ENCODE measurements at places on chromosomes 11 and 22. TPM values are rescaled to one million over a fixed set of nuclear protein-coding genes. Genes with fewer than 3 reads are reported as not detected.

The PHOX2A gene
- not detected for total RNA-seq

The OR2AG2 gene
- total RNA-seq = 0.09 TPM

The CARD10 gene
- total RNA-seq = 14.9 TPM

The CRYBB3 gene
- total RNA-seq = 0.74 TPM

Measured in lower lobe of right lung (tissue), 2 donors.